ENCODE measurements at places on chromosomes 4 and X.

GRCh38 chr4:124903995-124904722 is 191.6 kb upstream of the ANKRD50 start:
- peak; percentile 29 for DNase-seq

DNA sequence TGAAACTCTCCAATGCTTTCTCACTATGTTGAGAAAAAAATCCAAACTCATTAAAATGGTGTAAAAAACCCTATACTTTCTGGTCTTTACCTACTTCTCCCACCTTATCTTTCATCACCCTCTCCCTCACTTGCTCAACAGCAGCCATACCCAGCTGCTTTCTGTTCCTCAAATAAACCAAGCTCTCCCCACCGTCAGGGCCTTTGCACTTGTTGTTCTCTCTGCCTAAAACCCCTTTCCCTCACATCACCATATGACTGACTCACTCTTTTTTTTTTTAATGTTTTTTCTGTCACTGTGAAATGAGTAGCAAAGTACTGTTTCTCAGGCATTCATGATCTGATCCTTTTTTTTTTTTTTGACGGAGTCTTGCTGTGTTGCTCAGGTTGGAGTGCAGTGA is 122.3 kb upstream of the TMEM164 start:
- no peak for DNase-seq

- DNase-seq: no peak
Measured at GRCh38 chr4:155434904-155435303, 58.1 kb upstream of the MAP9 start.

GRCh38 chrX:2609431-2610238 is 81.5 kb upstream of the CD99 start:
- DNase-seq: no peak

DNA sequence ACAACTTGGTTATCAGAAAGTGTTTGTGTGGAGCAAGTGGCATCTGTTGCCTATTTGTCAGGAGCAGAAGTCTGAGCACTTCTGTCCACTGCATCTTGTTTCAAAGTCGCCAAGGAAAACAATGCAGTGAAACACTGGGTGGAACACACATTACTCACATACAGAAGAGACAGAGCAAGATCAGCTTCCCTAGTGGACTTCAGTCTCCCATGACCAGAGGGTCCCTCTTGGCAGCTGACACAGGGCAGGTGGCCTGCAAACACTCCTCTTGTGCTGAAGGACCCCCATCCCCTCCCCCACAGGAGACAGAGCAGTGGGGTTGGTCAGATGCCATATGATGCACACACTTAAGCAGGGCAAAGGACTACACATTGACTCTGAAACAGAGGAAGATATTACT is 3.6 kb upstream of the BBS12 start:
- no peak for DNase-seq

DNA sequence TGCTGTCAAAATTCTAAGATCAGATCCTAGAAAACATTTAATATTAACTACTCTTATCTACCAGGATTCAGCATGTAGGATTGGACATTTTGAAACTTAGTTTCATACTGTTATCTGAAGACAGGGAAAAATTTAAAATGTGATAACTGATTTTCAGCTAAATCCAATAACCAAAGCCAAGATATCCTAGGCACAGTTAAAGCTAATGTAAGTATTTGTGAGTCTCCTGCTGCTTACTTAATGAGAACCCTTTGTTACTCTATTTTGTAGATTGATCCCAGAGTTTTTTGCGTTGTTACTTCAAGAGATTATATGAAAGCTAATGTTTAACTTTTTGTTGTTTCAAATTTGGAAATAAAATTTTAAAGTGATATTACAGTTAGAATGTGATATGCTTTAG is 2.0 kb downstream of the CPE start:
- DNase-seq: no peak

DNA sequence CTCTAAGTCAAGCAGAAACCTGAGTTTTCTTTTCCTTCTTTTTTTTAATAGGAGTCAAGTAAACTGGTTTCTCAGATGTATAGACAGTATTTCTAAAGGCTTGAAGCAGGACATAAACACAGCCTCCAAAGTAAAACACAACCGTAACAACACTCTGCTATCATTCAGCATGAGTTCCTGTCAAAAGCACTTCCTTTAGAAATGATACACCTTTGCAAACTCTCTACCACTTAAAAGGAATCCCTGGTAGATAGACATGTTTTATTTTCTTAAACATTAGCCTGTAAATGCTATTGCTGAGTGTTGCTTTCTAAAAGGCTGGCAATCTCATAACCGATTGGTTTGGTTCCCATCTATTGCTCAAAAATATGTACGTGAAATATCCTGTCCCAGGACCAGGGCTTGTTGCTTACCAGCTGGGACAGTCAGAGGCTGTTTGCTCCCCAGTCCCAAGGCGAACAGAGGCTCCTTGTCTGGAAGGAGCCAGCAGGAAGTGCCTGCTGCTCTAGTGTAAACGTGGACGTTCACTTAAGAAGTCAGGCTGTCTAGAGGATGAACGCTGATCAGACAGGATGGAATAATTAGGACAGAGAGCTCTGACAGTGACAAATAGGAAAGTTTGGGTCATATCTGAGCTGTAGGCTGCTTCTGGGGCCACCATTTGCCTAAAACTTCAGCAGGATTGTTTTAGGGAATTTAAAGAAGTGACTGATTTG is 173.9 kb upstream of the KLF3 start:
- peak; percentile 14 for DNase-seq

GRCh38 chr4:111991797-111992196 is 153.5 kb upstream of the FAM241A start:
- no peak for DNase-seq

GRCh38 chr4:3467601-3468031 is 4.5 kb downstream of the DOK7 start:
- no peak for DNase-seq

DNA sequence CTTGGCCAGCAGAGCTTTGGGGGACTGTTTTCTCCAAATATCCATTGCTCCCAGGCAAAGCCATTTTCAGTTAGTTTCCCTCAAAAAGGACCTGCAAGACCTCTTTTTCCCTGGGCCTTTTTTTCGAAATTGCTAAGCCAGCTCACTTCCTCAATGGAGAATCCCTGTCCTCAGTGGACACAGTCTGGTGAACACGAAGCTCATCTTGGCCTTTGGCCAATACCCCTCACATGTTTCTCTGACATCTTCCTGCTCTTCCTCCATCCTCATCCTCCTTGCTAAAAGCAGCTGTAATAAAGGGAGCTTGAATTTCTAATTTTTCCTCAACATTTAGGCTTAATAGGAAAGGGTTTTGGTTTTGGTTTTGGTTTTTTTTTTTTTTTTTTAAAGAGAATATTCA is 17.6 kb upstream of the PRPS1 start:
- no peak for DNase-seq

DNA sequence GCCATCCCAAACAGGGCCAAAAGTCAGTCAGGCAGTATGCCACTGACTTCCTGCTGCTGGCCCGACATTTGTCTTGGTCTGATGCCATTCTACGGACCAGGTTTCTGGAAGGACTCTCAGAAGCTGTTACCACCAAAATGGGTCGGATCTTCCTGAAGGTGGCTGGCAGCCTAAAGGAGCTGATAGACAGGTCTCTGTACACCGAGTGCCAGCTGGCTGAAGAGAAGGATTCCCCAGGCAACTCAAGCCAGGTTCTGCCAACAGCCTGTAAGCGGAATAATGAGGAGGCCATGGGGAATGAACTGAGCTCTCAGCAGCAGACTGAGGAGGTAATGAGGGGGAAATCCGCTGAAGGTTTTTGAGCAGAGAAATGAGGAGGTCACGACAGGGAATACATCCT is 95.7 kb downstream of the RTL9 start:
- no peak for DNase-seq

- DNase-seq: no peak
Measured at GRCh38 chr4:48262926-48263325, 6.7 kb downstream of the TEC start.

DNA sequence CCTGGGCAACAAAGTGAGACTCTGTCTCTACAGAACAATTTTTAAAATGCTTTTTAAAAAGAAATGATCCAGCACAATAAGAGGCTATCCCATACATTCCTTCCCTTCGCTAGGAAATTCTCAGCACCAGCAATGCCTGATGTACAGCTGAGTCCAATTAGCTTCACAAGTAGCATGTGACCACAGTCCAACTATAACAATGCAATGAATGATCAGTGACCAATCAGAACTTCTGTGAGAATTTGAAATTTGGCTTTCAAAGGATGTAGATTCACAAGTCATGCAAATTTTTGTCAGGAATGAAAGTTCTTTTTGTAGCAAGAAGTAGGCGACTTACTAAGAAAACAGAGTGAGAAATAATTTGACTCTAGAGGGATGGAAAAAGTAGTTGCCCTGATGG is 278.5 kb upstream of the UGT8 start:
- no peak for DNase-seq

DNA sequence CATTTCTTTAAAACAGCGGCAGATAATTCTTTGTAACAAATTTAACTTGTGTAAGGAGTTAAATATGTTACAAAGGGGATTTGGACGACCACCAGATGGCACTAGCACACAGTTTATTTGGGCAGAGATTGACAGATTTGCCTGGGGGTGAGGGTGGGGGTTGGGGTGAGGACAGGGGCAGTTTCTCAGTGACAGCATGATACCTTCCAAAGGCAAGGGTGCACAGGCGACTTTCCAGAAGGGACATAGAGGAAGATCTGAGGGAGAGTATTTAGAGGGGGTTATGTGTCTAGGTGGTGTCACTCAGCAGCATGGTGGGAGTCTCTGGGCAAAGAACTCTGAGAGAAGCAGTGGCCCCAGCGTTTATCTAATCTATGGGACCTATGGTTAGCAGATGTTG is 9.6 kb upstream of the TMA16 start:
- DNase-seq: peak; percentile 68

DNA sequence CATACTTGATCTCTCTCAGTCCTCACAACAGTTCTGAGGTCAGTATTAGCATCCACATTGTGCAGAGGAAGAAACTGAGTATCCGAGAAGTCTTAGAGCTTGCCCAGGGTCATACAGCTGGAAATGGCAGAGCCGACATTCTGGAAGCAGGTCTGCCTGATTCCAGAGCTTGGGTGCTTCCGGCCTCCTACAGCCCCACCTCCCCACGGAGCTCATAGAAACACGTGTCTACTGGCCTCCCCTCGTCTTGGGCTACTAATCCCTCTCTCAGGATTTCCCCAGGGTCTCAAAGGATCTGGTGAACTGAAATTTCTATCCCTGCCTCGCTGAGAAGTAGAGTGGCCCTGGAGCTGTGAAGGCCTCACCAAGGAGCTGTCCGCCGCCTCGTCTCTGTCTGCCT is 12.0 kb upstream of the KDM5C start:
- DNase-seq: no peak

GRCh38 chr4:114782415-114783214 is 184.0 kb downstream of the UGT8 start:
- no peak for DNase-seq

GRCh38 chr4:41129936-41130440 is 84.4 kb downstream of the APBB2 start:
- no peak for DNase-seq

GRCh38 chr4:78354782-78355181 is 196.8 kb upstream of the ANXA3 start:
- DNase-seq: no peak

DNA sequence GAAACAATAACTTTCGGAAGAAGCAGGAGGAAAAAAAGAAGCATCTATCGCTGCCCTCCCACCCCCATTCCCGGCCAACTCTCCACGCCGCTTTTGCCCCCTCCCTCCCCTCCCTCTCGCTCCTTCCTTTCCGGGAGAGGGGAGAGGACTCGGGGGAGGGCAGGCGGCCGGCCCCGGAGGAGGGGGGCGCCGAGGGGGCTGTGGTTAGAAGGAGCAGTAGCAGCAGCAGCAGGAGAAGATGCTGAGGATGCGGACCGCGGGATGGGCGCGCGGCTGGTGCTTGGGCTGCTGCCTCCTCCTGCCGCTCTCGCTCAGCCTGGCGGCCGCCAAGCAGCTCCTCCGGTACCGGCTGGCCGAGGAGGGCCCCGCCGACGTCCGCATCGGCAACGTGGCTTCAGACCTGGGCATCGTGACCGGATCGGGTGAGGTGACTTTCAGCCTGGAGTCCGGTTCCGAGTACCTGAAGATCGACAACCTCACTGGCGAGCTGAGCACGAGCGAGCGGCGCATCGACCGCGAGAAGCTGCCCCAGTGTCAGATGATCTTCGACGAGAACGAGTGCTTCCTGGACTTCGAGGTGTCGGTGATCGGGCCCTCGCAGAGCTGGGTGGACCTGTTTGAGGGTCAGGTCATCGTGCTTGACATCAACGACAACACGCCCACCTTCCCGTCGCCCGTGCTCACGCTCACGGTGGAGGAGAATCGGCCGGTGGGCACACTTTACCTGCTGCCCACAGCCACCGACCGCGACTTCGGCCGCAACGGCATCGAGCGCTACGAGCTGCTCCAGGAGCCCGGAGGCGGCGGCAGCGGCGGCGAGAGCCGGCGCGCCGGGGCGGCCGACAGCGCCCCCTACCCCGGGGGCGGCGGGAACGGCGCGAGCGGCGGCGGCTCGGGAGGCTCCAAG is 1.3 kb downstream of the PCDH7 start:
- DNase-seq: peak; percentile 75

DNA sequence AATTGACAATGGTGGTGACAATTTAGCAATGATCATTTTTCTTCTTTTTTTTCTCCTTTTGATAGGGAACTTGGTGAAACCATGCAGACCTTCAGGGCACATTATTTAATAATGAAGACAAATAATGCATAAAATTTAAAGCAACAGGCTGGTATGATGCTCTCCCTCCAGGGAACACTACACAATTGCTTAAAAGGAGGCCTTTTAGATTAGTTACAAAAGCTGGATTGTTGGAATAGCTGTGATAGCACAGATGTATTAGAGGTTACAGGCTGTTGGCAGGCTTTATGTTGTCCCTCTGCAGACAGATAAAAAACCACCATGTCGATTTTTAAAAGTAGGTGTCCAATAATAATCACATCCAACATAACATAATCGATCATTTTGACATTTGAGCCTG is 307.0 kb downstream of the ADGRL3 start:
- DNase-seq: no peak

- no peak for DNase-seq
Measured at GRCh38 chrX:97895751-97896150, 1012.0 kb downstream of the RPA4 start.

- peak; percentile 8 for DNase-seq
Measured at GRCh38 chrX:133213117-133213516, 5.0 kb downstream of the TFDP3 start.

DNA sequence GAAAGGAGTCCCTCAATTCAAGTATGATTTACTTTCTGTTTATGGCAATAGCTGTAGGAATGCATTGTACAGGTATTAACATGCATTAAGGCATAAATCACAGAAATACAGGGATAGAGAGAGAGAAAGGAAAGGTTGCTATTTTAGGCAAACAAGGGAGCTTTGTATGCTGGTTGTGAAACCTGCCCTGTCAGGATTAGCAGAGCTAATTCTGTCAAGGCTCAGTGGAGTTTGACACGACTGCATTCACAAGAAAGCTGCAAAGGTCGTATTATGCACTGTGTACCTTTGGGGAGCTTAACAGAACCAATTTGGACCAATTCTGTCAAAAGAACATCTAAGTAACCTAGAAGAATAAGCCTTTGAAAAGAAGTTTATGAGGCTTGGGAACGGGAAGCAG is 239.3 kb downstream of the GRIA2 start:
- DNase-seq: peak; percentile 18

- peak; percentile 23 for DNase-seq
Measured at GRCh38 chr4:60241866-60242265, 958.3 kb upstream of the ADGRL3 start.

GRCh38 chr4:108681321-108681809 is 31.0 kb downstream of the OSTC start:
- no peak for DNase-seq

Data from iPS-NIHi11 (cell line).